Suppressor macrophage (primary cell): ENCODE measurements at places on chromosomes 3 and 15.

DNA sequence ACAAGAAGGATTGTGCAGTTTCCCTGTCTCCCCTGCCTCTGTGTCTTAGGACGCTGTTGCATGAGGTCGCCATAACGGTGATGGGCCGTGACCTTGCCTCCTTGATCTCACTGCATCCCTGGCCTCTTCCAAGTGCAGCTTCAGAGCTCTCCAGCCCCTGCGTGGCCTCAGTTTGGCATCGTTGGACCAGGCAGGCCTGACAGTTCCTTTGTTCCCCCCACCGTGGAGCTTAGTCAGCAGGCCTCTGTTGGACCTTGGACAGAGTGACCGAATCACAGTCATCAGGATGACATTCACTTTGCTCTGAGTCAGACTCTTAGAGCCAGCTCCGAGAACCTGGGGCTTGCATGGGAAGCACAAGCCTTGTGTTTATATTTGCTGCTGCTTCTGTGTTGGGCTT lies 139.4 kb downstream of the OPA1 start:
- no peak for DNase-seq

- peak; percentile 49 for DNase-seq
These were observed 16.6 kb downstream of the BTLA start for GRCh38 chr3:112482675-112483074.

- no peak for DNase-seq
These were observed 1491.0 kb downstream of the SI start for GRCh38 chr3:163587342-163587741.

- no peak for DNase-seq
These were observed 90.0 kb upstream of the ICE2 start for GRCh38 chr15:60568914-60569391.

- DNase-seq, result no peak
These were observed 2.5 kb upstream of the IFRD2 start for GRCh38 chr3:50294492-50295403.

- no peak for DNase-seq
These were observed 67.1 kb downstream of the PLOD2 start for GRCh38 chr3:146093896-146094295.

DNA sequence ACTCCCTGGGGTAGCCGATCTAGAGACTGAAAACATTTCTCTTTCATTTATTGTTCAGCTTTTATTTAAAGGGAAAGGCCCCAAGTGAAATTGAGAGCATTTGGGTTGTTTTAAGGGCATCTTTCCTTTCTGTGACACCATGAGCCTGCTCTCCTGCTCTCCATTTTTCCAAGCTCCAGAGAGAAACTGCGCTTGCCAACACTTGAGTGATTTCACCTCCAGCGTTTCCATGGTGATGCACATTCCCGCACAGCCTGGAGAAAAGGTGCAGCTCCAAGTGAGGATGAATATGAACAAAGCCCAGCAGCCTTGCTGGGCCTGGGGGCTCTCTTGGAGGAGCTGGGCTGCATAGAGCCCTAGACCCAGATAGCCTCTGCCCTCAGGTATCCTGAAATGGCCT lies 159.2 kb upstream of the PPP2R3A start:
- no peak for DNase-seq

DNA sequence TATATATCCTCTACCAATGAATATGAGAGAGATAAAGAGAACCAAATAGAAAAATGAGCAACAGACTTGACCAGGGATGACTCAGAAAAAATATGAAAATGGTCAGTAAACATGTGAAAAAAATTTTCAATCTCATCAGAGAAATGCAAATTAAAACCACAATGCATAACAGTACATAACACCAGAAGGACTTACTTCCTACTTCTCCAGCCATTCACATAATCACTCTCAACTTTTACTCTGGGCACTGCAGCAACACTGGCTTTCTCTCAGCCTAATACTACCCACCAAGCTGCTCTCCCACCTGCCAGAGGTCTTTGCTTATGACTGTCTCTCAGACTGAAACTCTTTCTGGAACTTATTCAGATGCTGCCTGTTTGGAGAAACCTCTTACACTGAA lies 49.4 kb downstream of the DPH6 start:
- DNase-seq, result no peak

DNA sequence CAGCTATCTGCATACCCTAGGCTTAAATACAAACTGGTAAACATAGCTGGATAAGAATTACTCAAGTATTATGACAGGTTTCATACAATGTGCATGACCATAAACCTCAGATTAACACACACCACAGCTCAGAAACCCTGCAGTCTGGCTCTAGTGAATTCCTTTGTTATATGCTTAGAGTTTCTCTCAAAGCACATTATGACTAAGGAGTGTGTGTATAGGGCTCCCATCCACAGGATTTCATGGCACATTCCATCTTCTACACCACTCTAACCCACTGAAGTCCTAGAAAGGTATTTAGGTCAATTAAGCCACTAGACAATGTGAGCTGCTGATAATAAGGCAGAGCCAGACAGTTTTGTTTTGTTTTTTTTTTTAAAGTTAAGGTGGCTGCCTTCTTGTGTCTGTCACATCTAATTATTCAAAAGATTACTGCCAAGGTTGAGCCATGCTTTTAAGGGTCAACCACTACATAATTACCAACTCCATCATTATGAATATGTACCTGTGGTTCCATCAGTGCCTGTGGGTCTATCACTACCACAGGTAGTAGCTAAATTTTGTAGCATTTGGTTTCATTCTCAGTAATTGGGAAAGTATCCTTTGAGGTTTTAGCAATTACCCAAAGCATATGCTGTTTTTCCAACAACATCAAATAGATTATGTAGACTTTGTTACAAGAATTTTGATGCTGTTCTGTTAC lies 107.0 kb downstream of the ALCAM start:
- DNase-seq, result no peak

GRCh38 chr15:51111061-51111460 lies 16.4 kb upstream of the TNFAIP8L3 start:
- DNase-seq, result no peak

GRCh38 chr3:64748244-64748904 lies 60.6 kb upstream of the ADAMTS9 start:
- no peak for DNase-seq
